Activated T-cell treated with anti-CD3 and anti-CD28 coated beads for 4 hours (primary cell): ENCODE measurements at places on chromosomes 3 and 15.

- DNase-seq = no peak
Observed at GRCh38 chr15:60917461-60918145, 311.5 kb downstream of the RORA start.

- no peak for DNase-seq
Observed at GRCh38 chr3:3648988-3649679, 150.1 kb upstream of the LRRN1 start.

- DNase-seq = no peak
Observed at GRCh38 chr3:49900491-49901153, 3.1 kb downstream of the MST1R start.

- DNase-seq = no peak
Observed at GRCh38 chr15:74270155-74270554, 34.0 kb downstream of the CCDC33 start.

DNA sequence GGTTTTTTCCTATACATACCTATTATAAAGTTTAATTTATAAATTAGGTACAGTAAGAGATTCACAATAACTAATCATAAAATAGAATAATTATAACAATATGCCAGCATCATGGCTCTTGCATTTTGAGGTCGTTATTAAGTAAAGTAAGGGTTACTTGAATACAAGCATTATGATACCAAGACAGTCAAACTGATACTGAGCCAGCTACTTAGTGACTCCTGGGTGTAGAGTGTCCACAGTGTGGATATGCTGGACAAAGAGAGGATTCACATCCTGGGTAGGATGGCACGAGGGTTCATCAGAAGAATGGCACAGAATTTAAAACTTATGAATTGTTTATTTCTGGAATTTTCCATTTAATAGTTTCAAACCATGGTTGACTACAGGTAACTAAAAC is 157.2 kb upstream of the IL12A start:
- no peak for DNase-seq

DNA sequence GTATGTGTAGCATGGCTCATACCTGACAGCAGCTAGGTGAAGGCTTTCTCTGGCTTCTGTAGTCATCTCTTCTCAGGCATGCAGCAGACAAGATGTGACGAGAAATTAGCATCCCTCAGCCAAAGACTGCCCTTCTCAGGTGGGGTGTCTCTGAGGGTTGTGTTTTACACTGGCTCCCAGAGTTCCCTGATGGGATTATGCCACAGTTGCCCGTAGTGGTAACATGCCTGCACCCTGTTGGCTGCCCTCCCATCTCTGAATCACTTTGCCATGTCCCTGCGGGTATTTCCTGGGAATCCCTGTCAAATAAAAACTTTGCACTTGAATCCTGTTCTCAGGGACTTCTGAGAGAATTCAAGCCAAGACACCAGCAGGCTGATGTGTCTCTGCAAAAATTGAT is 70.5 kb downstream of the LRTM1 start:
- DNase-seq = no peak

DNA sequence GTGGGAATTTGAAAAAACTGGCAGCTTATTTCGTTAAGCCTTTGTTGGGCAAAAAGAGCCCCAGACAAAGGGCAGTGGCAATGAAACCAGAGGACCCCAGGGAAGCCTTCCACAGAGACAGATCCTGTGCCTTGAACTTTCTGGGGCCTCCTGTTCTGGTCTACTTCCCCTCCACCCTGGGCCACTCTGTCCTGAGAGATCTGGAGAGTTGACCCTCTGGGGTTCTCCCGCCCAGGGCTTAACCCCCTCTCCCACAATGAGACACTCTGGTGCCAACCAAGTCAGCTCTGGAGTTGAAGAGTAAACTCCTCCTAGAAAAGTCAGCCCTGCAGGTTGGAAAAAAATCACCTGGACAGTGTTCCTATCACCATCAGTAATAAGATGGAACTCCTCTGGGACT is 20.8 kb downstream of the EHD4 start:
- DNase-seq = no peak

DNA sequence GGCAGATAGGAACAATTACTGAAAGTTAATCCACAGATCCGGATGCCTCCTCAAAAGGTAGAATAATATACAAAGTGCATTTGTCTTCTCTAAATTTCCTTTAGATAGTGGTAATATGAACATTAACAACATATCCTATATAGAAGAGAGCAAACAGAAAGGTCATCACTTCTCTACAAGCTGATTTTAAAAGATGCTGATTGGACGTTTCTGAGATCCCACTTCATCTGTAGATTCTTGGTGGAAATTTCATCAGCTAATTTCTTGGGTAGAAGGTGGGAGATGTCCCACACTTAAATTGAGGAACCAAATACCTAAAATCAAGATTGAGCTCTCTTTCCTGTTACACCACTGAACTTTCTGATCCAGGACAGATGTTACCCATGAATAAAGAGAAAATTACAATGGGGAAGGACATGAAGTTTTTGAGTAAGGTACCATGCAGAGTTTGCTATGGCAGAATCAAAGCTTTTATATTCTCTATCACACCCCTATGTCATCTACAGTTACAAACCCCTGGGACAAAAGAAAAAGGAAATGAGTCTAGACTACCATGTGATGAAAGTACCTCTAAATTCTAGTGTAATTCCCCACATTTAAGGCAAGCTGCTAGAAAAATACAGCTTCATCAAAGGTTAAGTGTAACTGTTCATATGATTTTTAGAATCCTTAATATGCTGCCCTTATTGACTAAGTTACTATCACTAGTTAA is 189.2 kb upstream of the SETMAR start:
- no peak for DNase-seq

- no peak for DNase-seq
Observed at GRCh38 chr3:38317192-38317759, 29.3 kb upstream of the XYLB start.

DNA sequence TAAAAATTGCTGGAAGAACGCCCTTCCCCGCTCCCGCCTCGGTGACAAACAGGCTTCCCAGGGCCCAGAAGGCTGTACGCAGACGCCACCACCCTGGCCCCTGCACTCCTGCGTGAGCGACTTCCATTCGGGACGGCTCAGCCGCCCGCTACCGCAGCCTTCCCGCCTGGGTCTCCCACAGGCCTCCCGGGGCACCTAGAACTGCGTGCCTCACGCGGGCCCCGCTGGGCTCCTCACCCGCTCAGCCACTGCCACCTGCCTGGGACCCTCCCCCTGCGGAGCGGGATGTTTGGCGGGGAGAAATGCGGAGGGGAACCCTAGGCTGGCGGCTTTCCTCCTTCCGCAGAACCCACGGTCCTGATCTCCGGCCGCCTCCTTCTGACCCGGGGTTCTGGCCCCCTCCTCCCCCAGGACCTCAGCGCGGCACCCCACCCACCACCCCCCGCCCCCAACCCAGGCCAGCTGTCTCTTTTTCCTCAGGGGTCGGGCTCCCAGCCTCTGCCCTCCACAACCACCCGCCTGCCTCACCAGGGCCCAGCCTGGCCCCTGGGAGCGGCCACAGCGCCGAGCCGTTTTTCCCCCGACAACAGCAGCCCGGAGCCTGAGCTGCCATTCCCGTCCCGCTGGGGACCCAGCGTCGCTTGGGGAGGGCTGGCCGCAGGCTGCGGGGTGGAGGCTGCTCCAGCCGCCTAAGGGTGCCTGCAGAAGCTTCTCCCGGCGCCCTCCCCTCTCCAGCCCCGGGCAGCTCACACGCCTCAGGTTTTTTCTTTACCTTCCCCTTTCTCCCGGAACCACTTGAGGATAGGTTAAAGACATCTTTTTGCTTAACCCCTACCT is 27.6 kb upstream of the RAB7A start:
- no peak for DNase-seq
